Stimulated activated CD4-positive, alpha-beta T cell treated with anti-CD3 and anti-CD28 coated beads, Interleukin-12 subunit alpha, Interleukin-12 subunit beta, amount 100 ng/mL, for 48 hours (primary cell): ENCODE measurements at places on chromosomes 16 and 17.

DNA sequence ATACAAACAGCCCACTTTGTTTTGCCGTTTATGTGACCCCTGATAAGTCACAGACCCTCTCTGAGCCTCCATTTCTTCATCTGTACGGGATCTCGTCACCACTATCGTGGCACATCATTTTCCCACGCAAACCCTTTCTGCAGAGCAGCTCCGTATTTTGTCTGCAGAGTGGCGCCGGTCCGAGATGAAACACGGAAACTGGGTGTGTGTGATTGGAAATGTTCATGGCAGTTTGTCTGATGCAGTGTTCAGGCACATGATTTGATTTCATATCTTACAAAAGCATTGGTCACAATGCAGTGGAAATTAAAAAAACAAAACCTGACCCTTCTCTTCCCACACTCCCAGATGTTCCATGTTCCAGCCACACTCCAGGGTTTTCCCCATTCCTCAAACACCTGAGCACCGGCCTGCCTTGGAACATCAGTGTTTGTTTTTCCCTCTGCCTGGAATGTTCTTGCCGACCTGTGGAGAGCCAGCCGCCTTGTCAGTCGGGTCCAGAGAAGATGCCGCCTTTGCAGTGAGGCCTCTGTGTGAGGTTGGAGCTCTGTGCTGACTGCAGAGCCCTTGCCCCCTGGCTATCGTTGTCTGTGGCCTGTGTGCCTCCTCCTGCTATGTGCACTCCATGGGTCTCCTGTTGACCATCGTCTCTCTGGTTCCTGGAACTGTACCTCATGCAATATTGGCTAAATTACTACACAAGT is 39.2 kb downstream of the NT5M start:
- DNase-seq, result no peak

DNA sequence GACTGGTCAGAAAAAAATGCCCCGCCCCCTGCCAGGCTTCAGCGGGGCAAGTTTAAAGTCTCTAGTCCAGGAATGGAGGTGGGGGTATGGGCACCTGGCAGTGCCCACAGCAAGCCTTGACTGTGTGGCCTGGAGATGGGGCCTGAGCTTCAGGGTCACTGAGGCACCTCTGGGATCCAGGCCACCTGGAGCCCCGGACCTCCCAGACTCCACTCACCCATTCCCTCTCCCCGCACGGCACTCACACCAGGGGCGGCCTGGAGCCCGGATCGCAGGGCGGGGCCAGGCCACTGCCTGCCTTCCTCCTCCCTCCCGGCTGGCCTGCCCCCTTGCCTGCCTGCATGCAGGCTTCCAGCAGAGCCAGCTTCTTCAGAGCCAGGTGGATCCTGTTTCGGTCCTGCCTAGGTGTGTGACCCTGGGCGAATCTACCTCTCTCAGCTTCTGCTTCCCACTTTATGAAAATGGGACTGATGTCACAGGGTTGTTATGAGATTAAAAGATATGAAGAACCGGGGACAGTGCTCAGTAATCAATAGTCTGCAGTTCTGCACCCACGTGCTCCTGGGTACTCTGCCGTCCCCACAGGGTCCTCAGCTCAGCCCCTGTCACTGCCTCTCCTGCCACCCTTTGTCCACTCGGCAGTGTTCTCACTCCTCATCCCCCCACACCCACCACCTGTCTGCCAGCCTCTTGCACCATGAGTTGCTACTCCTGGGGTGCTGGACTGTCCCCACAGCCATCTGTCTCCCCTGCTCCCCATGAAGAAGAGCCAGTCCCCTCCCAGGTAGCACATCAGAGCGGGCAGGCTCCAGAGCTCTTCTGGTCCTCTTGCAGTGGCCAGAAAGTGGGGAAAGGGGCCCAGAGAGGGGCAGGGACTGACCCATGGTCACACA is 1.2 kb upstream of the TCAP start:
- DNase-seq, result no peak

DNA sequence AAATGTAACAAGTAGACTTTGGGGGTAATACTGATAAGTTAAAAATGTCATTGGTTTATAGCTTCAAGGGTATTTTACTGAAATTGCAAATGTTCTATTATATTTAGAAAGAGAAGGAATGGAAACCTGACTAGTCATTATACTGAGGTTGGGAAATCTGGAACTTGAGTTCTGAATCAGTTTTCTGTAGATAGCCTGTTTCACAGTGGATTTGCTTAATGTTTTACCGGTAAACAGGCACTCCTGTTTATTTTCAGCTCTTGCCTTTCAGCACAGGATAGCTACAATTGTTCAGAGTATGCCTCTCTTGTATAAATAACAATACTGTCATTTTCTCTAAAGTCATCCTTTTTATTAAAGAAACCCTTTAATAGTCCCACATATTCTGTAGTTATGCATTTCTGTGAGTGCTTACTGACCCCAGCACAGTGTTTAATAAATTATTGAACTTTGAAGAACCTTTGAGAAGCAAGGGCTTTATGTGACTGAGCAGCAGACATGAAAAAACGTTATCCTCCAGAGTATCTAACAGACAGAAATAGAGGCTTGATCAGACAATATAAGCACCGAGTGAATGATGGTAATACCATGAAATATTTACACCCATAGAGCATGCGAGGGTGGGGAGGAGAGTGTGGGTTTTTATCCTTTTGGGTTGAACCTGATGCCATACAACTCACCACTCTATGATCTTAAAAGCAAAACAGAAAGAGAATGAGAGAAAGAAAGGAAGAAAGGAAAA is 58.2 kb downstream of the FTO start:
- no peak for DNase-seq

GRCh38 chr17:19531780-19532501 is 1.7 kb upstream of the SLC47A1 start:
- DNase-seq, result no peak

DNA sequence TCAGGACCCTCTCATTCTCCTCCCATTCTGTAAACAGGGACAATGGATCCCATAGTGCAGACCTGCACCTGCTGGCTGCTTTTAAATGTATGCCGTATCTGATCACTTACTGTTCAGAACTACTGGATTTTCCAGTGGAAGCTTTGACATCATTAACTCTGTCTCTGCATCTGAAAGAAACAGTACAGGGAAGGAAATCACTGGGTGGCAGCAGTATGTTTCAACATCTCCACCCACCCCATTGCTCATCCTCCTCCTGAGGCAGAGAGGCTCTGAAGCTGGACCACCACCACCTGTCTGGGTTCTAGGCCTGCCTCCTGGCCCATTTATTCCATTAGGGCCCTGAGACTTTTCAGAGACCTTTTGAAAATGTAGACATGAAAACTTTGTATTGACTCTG is 2.6 kb downstream of the CCL15 start:
- no peak for DNase-seq
